ENCODE measurements at places on chromosomes 7 and 10. TPM values are rescaled to one million over a fixed set of nuclear protein-coding genes. Genes with fewer than 3 reads are reported as not detected.

The SFRP4 gene
- not detected for total RNA-seq

GRCh38 chr7:78172267-78172757, 373.7 kb downstream of the PHTF2 start:
- no peak overlapping the region for H3K4me3 ChIP-seq
- no peaks in the 10 kb centered on the region for H3K4me1 ChIP-seq
- H3K27ac ChIP-seq = no peak overlapping the region
- H3K36me3 ChIP-seq = no peaks in the 10 kb centered on the region

The POM121L12 gene
- not detected for total RNA-seq

DNA sequence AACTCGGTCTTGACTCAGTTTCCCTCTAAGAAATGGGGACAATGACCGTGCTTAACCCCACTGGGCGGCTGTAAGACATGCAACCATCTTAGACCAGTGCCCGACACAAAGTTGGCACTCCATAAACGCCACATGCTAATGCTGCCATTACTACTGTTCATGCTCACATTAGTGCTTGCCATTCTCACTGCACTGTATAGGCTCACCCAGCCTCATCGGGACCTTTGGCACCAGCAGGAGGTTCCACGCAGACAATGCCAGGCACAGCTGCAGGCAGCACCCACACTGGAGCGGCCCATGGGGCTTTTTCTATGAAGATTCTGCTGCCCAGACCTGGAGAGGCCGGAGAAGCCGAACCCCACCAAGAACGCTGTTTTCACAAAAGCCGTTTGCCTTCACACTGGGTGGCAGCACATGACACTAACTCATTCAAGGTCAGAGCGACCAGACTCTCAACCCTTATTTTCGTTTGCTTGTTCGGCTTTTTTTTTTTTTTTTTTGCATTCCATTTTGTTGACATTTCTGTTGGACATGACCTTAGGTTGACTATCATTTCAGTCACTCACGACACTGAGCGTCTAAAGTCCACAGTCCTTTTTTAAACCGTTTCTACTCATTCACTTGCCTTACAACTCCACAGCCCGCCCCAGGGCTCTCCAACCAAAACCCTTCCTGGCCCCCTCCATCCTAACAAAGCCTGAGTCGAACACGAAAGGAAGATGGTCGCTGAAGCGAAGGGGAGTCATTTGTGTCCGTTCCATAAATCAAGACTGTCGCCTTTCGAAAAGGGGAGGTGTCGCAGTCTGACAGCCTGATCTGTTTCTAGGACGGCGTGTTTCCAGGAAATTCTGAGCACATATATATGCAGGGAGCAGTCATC, 124.4 kb upstream of the RNF32 start:
- no peaks in the 10 kb centered on the region for H3K36me3 ChIP-seq
- no peak for DNase-seq

The TMEM236 gene
- 0.65 TPM for total RNA-seq

The KCND2 gene
- not detected for total RNA-seq

- DNase-seq = no peak
- H3K4me1 ChIP-seq = peaks cover 27% of the 10 kb centered on the region
- peaks cover 22% of the 10 kb centered on the region for H3K36me3 ChIP-seq
These were observed 23.7 kb downstream of the PLAC9 start for GRCh38 chr10:80156216-80156615.

DNA sequence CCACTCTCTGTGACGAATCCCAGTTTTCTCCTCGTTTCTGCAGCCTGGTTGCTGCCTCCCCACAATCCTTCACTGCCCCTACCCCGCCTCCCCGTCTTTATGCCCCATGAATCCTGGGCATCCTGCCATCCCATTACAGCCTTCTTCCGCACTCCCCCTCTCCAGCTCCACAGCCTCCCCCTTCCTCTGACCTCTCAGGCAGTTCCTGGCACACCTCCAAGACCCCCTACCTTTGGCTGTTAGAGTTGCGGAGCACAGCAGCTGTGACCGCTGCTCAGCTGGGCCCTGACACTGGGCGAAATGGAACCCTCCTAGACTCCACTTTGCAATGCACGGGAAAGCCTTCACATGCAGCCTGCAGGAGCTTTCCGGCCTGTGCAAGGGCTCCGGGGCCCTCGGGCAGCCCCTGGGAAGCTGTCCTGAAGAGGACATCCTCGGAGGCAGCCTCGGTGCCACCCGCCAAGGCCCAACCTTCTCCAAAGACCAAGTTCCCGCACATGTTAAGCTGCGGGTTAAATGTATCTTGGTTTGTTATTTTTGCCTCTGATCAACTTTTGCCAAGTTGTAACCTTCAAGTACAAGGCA, 400.7 kb upstream of the MKI67 start:
- DNase-seq = no peak
- H3K4me1 ChIP-seq = no peaks in the 10 kb centered on the region
- H3K4me3 ChIP-seq = no peak overlapping the region
- no peaks in the 10 kb centered on the region for H3K36me3 ChIP-seq

DNA sequence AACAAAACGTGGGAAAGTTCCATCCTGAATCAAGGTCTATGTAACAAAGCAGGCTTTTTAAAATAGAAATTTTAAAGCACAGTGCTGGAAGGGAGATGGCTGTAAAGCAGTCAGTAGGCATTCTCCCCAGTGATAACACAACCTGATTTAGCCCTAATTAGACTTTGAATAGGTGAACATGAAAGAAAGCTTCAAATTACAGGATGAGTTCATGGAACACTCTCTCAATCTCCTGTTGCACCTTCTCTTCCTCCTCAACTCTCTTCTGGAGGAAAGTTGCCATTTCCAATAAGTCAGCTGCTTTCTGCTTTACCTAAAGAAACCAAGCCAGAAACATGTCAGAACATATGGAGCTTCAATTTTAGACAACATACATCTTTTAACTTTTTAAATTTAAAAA, 20.1 kb downstream of the SFR1 start:
- H3K4me1 ChIP-seq = no peaks in the 10 kb centered on the region
- H3K27ac ChIP-seq = no peak overlapping the region
- H3K4me3 ChIP-seq = no peak overlapping the region
- DNase-seq = no peak
- H3K36me3 ChIP-seq = no peaks in the 10 kb centered on the region

Data from activated T-cell treated with anti-CD3 and anti-CD28 coated beads, Interleukin-2, amount 50 U/mL, for 72 hours (primary cell).